SK-MEL-5 (cell line): ENCODE measurements at places on chromosomes 13 and 19. TPM values are rescaled to one million over a fixed set of nuclear protein-coding genes. Genes with fewer than 3 reads are reported as not detected.

GRCh38 chr13:64414381-64414780, 2815.8 kb downstream of the PCDH9 start:
- DNase-seq, result no peak

- no peak for DNase-seq
These were observed 128.2 kb downstream of the STOML3 start for GRCh38 chr13:38862443-38862842.

The ZNF600 gene
- 3.0 and 4.0 TPM in 2 replicates for total RNA-seq

DNA sequence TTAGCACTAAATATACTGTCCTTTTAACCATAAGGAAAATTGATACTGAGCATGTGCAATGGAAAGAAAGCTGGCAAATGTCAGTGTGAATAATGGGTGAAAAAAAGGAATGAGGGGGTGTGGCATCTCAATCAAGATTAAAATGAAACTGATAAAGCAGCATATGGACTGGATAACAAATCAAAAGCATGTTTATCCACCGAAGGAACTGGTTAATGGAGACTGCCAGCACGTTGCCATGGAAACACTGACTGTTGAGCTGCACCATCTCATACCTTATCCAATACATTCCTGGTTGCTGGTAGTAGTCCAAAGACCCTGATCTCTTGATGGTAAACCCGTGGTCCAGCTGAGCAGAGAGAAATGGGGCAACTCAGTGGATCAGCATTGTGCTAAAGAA, 311.4 kb upstream of the MAB21L1 start:
- no peak for DNase-seq

The HRC gene
- not detected in 2 replicates for total RNA-seq

DNA sequence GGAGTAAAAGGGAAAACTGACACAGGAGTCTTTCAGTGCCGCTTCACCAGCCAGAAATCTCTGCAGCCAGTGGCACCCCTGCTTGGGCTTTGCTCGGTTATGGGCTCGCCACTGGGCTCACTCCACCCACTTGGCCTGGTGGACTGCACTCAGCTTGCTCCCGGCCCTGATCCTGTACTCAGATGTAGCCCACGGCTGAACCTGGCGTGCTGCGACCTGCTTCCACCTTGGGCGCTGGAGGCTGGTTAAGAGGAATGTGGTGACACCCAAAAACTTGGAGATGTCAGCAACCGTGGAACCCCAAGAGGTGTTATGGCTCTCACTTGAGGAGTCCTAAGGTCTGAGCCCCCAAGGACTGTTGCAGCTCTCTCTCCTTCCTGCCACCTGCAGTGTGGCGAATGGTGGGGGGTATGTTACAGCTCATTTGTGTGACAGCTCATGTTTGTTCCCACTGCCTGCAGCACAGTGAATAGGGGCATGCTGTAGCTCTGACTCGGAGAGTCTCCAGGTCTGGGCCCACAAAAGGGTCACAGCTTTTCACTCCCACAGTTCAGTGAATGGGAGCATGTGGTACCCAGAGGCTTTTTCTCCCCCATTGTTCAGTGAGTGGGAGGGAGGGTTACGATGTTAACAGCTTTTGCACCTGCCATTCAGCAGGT, 1124.5 kb upstream of the ATXN8OS start:
- DNase-seq, result no peak

GRCh38 chr19:49165111-49165750, 7.6 kb downstream of the TRPM4 start:
- no peak for DNase-seq
